ENCODE measurements at places on chromosomes 4 and X.

- DNase-seq, result no peak
Measured at GRCh38 chrX:15679246-15679645, 14.6 kb upstream of the CLTRN start.

DNA sequence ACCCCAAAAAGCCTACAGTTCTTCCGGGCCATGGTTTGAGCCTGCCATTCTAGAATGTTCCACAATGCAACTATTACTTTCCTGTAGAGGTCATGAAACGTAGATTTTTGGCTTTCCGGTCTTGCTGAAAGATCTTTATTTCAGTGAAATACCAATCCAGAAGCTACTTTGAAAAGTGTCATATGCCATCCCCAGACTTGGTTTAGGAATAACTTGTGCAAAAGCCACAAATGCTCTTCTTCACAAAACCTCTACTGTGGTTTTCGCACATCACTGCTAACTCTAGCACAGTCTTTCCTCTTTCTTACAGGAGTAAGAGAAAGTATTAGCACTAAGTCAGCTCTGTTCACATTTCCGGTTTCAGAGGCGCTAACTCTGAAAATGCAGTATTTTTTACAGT lies 12.7 kb upstream of the CD40LG start:
- DNase-seq, result no peak

DNA sequence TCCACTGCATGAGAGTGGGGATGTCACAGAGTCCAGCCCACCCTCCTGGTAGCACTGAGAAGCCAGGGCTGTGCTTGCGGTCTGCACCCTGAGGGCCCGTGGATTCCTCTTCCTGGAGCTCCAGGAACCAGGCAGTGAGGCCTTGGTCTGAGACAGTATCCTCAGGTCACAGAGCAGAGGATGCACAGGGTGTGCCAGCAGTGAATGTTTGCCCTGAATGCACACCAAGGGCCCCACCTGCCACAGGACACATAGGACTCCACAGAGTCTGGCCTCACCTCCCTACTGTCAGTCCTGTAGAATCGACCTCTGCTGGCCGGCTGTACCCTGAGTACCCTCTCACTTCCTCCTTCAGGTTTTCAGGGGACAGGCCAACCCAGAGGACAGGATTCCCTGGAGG lies 2.7 kb downstream of the MAGEA1 start:
- no peak for DNase-seq

DNA sequence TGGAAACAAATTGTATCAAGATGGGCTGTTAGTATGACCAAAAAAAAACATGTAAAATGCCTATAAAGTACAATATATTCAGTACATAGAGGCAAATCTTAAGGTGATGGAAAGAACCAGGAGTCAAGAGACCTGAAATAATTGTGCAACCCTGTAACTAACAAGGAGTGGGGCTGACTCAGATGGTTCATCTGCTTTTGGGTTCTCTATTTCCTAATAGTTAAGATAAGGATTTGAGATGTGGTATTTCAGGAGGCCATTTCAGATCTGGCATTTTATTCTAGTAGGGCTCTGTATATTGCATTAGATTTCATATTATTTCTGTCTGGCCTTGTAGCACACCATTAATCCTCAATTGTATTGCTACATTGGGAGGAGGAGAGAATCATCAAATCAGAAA lies 268.4 kb downstream of the HS3ST1 start:
- no peak for DNase-seq

DNA sequence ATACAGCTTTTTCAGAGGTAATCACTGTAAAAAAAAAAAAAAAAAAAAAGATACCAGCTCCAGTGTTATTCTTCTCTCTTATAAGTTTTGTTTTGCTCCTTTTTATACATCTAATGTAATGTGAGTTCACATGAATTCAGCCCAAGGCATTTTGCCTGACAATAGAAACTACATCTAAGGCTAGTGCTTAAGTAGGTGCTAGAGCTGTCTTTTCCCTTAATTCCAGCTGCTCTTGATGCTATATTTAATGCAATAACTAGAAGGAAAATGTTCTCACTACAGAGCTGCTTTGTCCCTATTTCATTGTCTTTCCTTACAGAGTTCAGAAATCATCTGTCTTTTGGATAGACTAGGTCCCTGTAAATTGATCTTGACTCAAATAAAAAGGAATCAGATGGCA lies 150.1 kb downstream of the NAA11 start:
- no peak for DNase-seq

DNA sequence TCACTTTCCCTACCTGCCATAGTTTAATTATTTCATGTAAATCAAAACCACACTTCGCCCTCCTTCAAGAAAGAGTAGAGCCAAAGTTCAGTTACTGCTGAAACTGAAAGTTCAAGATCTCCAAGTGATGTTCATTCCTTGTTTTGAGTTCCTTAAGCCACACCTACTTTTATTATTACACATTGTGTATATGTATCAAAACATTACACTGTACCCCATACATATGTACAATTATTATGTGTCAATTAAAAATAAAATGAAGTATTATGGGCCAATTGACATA lies 892.3 kb upstream of the NDST4 start:
- no peak for DNase-seq

DNA sequence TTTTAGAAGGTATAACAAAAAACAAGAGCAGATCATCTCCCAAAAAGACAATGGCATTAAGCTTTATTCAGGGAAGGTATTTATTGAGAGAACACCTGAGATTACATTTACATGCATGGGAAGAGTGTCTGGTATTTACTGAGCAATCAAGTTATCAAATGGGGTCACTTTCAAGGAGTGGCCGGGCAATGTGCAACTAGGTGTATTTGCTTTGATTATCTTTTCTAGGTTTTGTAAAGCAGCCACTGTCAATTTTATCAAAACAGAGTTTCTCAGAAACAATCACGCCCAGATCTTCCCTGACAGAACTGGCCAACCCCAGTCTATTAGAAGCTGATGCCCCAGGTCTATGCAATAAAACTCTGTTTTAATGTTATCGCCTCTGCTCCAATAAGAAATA lies 169.5 kb downstream of the GLRA2 start:
- no peak for DNase-seq

GRCh38 chr4:113083346-113083745 lies 33.9 kb downstream of the ANK2 start:
- DNase-seq, result no peak

DNA sequence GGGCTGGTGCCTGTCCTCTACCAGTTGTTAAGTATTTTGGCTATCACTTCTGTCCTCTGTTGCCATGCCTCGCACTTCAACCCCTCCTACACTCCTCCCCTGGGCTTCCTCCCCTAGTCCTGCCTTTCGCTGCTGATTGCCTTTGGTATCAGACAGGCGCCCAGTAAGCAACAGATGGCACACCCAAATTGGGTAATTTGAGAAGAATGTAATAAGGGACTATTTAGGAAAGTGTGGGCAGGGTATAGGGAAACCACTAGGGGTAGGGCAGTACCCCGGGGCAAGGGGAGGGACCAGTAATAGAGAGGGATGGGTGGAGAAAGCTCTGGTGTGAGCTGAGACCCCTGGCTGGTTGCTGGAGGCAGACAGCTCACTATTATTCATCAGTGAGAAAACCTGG lies 172.7 kb upstream of the USP9X start:
- no peak for DNase-seq

- DNase-seq, result no peak
Measured at GRCh38 chr4:18022572-18023050, 1.1 kb upstream of the LCORL start.

GRCh38 chr4:138602664-138603063 lies 360.5 kb upstream of the SLC7A11 start:
- DNase-seq, result no peak

GRCh38 chr4:39641451-39641850 lies 2.8 kb upstream of the SMIM14 start:
- DNase-seq, result no peak

DNA sequence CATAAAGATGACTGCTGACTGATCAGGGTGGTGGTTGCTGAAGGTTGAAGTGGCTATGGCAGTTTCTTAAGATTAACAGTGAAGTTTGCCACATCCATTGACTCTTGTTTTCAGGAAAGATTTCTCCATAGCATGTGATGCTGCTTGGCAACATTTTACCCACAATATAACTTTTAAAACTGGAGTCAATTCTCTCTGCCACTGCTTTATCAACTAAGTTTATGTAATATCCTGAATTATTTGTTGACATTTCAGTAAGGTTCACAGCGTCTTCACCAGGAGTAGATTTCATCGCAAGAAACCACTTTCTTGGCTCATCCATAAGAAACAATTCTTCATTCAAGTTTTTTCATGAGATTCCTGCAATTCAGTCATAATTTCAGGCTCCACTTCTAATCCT lies 166.5 kb upstream of the SPRY1 start:
- no peak for DNase-seq

GRCh38 chrX:27548624-27549023 lies 41.5 kb upstream of the DCAF8L2 start:
- no peak for DNase-seq

GRCh38 chr4:6962211-6963041 lies 52.8 kb downstream of the TBC1D14 start:
- no peak for DNase-seq

DNA sequence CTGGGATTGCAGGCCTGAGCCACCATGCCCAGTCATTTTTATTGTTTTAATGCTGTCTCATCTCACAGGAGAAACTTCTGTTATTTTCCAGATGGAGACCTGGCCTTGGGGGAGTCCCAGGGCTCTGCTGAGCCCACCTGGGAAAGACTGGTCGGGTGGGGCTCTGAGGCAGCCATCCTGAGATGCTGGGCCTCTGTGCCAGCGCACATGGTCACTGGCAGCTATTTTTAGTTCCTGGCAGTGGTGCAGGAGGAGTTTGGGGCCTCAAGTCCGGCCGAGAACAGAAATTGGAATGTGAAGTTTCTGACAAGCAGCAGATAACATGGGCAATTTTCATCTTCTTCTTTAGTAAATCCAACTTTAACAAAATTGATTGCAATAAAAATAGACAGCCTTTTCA lies 44.5 kb downstream of the SORCS2 start:
- no peak for DNase-seq

- DNase-seq, result no peak
Measured at GRCh38 chrX:40012868-40013265, 84.9 kb downstream of the BCOR start.

GRCh38 chr4:17613761-17614415 lies 553 bp upstream of the MED28 start:
- DNase-seq, result peak; percentile 7

GRCh38 chrX:101682723-101683122 lies 23.1 kb upstream of the ARMCX2 start:
- DNase-seq, result no peak

GRCh38 chr4:176920694-176921093 lies 128.0 kb upstream of the VEGFC start:
- DNase-seq, result no peak

DNA sequence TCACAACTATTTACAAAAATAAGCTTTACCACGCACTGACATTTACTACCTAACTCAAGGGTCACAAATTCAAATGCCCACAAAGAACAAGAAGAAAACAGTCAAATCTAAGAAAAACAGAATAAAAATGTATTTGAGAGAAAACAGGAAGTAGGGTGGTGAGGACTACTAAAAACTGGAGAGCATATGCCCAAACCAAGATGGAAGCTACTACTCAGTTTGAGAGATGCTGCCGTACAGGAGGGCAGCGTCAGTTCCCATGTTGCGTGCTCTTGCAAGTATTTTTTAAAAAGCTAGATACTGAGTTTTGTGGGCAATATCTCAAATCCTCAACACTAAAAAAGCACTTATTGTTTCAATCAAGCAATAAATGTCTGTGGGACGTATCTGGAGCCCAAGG lies 16.2 kb downstream of the HNRNPD start:
- DNase-seq, result no peak

DNA sequence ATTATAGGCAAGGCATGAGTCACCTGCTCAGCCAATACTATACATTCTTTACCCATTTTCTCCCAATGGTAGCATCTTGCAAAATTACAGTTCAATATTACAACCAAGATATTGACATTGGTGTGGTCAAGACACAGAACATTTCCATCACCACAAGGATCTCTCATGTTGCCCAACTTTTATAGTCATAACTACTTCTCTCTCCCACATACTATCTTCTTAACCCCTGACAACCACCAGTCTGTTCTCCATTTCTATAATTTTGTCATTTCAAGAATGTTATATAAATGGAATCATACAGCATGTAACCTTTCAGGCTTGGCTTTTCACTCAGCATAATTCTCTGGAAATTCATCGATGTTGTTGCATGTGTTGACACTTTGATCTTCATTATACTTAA lies 144.9 kb downstream of the ENOX2 start:
- DNase-seq, result no peak

DNA sequence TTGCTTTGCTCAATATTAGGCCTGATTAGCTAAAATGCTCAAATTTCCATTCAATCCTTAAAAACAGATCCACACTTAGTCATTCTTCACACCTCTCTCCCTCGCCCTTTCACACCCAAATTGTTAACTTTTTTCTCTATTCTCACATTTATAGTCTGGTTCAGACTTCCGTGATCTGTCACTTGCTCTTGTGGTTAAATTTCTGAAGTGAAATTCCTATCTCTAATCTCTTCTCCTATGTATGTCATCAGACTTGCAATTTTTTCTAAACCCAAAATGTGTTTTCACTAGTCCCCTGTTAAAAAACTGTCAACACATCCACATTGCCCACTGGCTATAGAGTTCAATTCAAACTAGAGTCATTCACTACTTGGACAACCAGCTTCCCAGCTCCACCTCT lies 63.2 kb downstream of the SNCA start:
- DNase-seq, result no peak

DNA sequence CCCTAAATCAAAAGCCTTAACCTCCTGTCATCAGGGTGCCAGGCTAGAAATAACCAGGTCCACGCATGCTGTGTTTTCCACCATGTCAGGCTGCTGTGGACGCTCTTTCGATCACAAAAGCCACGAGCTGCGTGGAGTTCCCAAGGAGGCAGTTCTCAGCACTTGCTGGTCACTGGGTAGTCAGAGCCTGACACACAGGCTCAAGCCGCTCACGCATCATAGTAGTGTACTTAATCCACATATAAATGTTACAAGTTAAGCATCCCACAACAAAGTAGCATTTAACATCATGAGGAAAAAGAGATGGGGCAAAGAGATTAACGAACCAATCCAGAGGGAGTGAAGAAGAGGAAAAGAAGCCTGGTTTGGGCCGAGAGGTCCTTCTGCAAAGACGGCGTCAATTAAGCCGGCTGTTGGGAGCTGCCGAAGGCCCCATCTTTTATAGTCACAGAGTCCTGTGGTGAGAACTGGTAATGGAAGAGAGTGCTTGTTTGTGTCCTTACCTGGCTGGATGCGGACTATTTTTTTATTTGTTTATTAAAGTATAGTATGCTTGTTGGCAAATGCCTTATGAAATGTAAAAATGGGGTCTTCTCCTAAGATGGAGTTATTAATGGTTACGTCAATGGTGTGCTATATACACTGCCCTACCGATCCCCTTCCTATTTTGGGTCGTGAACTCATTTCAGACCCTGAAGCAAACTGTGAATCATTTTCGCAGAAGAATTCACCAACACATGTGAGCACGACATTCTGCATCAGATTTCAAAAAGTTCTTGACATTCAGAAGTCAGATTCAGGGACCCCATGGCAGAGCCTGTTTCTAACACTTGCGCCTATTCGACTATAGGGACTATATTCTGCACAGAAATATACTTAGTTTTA lies 675 bp downstream of the PRIMPOL start:
- DNase-seq, result no peak

GRCh38 chrX:77174680-77175519 lies 272.3 kb upstream of the FGF16 start:
- DNase-seq, result no peak

- no peak for DNase-seq
Measured at GRCh38 chrX:50971395-50971794, 60.9 kb downstream of the BMP15 start.

All from T follicular helper cell (primary cell).